Activated CD4-positive, alpha-beta memory T cell treated with anti-CD3 and anti-CD28 coated beads for 36 hours (primary cell): ENCODE measurements at places on chromosomes 3 and 15. TPM values are rescaled to one million over a fixed set of nuclear protein-coding genes. Genes with fewer than 3 reads are reported as not detected.

DNA sequence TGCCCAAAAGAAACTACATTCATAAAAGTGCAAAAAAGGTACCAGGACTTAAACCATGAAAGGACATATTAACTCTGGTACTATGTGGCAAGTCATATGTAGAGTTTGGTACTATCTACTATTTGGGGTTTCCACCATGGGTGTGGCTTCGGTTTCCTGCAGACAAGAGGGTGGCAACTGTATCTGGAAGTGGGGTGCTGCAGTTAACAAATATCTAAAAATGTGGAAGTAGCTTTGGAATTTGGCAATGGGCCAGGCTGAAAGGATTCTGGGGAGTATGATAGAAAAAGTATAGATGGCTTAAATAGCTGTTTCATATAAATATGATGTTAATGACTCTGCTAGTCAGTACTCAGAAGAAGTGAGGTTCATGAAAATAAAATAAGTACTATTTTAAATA lies 44.0 kb downstream of the PLSCR2 start:
- no peak overlapping the region for H3K4me3 ChIP-seq
- H3K4me1 ChIP-seq: no peaks in the 10 kb centered on the region
- DNase-seq: no peak
- peaks cover 1% of the 10 kb centered on the region for H3K27me3 ChIP-seq
- H3K36me3 ChIP-seq: no peaks in the 10 kb centered on the region

DNA sequence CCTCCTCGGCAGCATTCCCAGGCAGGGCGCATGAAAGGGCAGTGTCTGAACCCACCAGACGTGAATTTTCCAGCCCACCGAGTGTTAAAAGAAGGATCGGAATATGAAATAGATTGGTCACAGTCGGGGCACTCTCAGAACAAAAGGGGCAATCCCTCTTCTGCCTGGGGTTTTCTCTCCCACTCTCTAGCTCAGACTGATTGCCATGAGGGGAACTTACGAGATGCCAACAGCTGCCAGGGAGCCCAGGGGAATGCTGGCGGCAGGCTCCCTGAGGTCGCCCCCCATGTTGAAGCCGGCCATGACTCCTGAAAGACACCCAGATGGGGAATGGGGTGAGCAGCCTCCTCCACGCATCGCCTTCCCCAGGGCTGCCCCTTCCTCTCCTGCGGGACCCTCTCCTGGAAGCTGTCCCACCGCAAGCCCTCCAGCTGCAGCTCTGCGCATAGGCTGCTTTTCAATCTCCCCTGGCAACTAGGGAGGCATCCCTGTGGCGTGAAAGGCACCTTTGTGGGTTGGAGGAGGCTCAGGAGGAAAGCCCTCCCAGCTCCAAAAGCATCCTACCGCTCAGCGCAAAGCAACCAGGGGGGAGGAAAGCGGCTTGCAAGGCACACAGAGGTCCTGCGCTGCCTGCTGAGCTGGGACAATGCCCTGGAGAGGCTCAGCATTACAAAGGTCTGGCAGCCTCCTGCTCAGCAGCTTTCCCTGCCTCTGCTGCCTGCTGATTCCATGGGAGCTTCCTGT lies 64.8 kb upstream of the HEG1 start:
- no peak overlapping the region for H3K27ac ChIP-seq
- DNase-seq: no peak
- no peaks in the 10 kb centered on the region for H3K36me3 ChIP-seq
- peaks cover 28% of the 10 kb centered on the region for H3K4me1 ChIP-seq

DNA sequence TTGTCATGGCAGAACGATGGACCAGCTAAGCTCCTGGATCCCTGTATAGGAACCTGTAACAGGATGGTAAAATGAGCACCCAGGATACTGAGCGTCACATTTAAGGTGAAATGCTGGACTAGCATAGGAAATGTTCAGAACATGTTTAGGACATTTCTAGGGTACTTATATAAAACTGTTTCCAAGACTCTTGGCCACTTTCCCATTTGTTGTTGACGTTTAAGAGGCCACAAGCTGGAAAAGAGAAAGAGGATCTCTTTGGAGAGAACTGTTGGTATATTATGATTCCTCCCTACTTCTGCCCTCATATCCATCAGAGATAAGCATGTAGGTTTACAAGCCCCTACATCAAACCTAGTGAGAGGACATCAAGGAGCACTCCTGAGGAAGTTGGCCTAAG lies 57.5 kb downstream of the SCN11A start:
- H3K4me3 ChIP-seq: no peak overlapping the region
- DNase-seq: no peak
- no peaks in the 10 kb centered on the region for H3K4me1 ChIP-seq
- no peak overlapping the region for H3K27ac ChIP-seq
- H3K36me3 ChIP-seq: no peaks in the 10 kb centered on the region
- peaks cover 12% of the 10 kb centered on the region for H3K27me3 ChIP-seq

GRCh38 chr3:32403663-32404062 lies 12.0 kb downstream of the CMTM7 start:
- peaks cover 57% of the 10 kb centered on the region for H3K4me1 ChIP-seq
- no peaks in the 10 kb centered on the region for H3K27me3 ChIP-seq
- H3K4me3 ChIP-seq: no peak overlapping the region
- H3K27ac ChIP-seq: peak overlapping the region; percentile 19
- DNase-seq: no peak

DNA sequence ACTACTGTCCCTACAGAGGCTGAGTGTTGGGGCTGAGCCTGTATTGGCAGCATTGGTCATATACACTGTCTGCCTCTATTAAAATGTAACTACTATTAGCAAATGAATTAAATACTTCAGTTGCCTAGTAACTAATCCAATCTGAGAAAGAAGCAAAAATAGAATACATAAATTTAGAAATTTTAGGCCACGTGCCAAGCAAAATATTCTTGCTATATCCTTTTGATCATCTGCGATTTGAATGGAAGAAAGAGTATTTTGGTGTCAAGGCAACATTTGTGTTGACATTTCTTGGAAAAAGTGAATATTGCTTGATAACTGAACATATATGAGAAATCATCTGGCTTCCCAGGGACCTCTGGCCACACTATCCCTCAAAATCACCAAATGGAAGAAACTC lies 148.2 kb upstream of the TOPAZ1 start:
- H3K27me3 ChIP-seq: peaks cover 24% of the 10 kb centered on the region
- DNase-seq: no peak
- H3K27ac ChIP-seq: no peak overlapping the region
- no peaks in the 10 kb centered on the region for H3K4me1 ChIP-seq

DNA sequence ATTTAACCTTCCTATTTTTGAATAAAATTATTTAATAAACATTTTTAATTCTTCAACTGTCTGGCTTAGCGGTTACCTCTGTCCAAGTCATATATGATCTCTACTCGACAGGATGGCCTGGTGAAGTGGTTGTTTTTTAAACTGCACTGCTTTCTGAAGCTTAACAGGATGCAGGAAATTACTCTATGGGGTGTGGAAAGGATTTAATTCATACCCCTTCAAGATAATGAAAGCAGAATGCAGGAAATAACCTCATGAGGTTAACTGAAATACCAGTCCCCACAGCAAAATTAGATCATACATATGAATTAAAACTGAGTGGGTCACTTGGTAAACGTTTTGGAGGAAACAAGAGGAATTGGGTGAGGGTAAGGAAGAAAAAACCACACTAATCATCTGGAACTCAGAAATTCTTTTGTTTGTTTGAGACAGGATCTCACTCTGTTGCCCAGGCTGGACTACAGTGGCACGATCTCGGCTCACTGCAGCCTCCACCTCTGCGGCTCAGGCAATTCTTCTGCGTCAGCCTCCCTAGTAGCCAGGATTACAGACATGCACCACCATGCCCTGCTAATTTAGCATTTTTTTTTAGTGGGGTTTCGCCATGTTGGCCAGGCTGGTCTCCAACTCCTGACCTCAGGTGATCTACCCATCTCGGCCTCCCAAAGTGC lies 50.1 kb downstream of the LYSMD4 start:
- H3K4me3 ChIP-seq: no peak overlapping the region
- peaks cover 18% of the 10 kb centered on the region for H3K4me1 ChIP-seq
- H3K27me3 ChIP-seq: no peaks in the 10 kb centered on the region
- H3K36me3 ChIP-seq: peaks cover 41% of the 10 kb centered on the region
- peak overlapping the region; percentile 61 for H3K27ac ChIP-seq
- no peak for DNase-seq

DNA sequence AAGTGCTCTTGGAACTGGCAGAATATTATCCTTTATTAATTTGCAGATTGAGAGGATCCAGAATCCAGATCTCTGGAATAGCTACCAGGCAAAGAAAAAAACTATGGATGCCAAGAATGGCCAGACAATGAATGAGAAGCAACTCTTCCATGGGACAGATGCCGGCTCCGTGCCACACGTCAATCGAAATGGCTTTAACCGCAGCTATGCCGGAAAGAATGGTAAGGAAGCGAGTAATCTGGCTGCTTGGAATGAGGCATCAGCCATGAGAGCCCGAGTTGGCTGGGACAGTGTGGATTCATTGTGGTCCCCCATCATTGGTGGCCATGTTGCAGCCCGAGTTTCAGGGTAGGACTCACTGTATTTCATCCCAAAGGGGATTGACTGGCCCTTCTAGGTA lies 47.1 kb downstream of the PARP14 start:
- DNase-seq: no peak
- peaks cover 41% of the 10 kb centered on the region for H3K36me3 ChIP-seq
- H3K4me3 ChIP-seq: no peak overlapping the region
- no peaks in the 10 kb centered on the region for H3K4me1 ChIP-seq
- no peak overlapping the region for H3K27ac ChIP-seq

DNA sequence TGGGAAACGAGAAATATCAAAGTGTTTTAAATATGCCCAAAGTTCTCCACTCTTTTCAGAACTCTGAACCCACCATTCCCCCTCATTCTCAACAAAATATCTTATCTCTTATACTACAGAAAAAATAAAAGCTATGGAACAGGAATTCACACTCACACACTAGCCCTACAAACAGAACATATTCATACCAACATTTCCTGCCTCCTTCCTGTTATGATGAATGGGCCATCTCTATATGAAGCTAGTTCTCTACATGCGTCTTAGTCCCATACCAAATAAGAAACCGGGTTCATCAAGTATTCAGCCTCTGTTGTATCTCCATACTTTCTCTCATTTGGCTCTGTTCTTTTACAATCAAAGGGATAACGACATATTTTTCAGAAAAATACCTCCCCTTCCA lies 72.6 kb downstream of the PLSCR2 start:
- H3K4me1 ChIP-seq: peaks cover 3% of the 10 kb centered on the region
- no peak for DNase-seq
- no peak overlapping the region for H3K27ac ChIP-seq
- H3K4me3 ChIP-seq: no peak overlapping the region
- peaks cover 4% of the 10 kb centered on the region for H3K27me3 ChIP-seq
- no peaks in the 10 kb centered on the region for H3K36me3 ChIP-seq

DNA sequence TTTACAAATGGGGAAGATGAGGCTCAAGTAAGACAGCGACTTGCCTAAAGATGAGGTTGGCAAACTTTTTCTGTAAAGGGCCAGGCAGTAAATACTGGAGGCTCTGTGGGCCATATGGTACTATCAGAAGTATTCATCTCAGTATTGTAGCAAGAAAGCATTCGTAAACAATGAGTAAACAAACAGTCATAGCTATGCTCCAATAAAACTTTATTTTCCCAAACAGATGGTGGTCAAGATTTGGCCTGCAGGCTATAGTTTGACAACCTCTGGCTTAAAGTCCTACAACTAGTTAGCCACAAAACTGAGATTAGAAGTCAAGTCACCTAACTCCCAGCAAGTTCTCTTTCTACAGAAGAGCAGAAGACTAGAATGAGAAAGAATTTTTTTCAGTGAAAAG lies 177.0 kb upstream of the NECTIN3 start:
- H3K27ac ChIP-seq: no peak overlapping the region
- H3K4me1 ChIP-seq: no peaks in the 10 kb centered on the region
- H3K4me3 ChIP-seq: no peak overlapping the region
- no peak for DNase-seq
- H3K36me3 ChIP-seq: no peaks in the 10 kb centered on the region
- no peaks in the 10 kb centered on the region for H3K27me3 ChIP-seq

GRCh38 chr3:14126017-14126886 lies 1.4 kb downstream of the TMEM43 start:
- H3K4me1 ChIP-seq: peaks cover 51% of the 10 kb centered on the region
- DNase-seq: no peak
- H3K36me3 ChIP-seq: peaks cover 37% of the 10 kb centered on the region
- H3K27me3 ChIP-seq: no peaks in the 10 kb centered on the region
- H3K27ac ChIP-seq: peak overlapping the region; percentile 86

DNA sequence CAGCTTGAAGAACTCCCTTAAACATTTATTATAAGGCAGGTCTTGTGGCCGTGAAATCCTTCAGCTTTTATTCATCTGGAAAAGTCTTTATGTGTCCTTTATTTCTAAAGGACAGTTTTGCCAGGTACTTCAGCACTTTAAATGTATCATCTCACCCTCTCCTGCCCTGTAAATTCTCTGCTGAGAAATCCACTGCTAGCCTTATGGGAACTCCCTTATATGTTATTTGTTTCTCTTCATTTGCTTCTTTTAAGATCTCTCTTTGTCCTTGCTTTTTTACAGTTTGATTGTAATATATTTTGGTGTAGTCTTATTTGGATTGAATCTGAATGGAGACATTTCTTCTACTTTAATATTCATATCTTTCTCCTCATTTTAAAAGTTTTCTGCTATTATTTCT lies 86.7 kb upstream of the RBMS3 start:
- no peaks in the 10 kb centered on the region for H3K4me1 ChIP-seq
- no peak overlapping the region for H3K4me3 ChIP-seq
- H3K27me3 ChIP-seq: no peaks in the 10 kb centered on the region
- DNase-seq: no peak

GRCh38 chr3:64191822-64192221 lies 33.4 kb downstream of the PRICKLE2 start:
- no peak overlapping the region for H3K4me3 ChIP-seq
- H3K27ac ChIP-seq: no peak overlapping the region
- H3K36me3 ChIP-seq: no peaks in the 10 kb centered on the region
- H3K4me1 ChIP-seq: no peaks in the 10 kb centered on the region
- no peaks in the 10 kb centered on the region for H3K27me3 ChIP-seq

Gene LRRC28
- total RNA-seq: 22.6 TPM

Gene CHRM5
- total RNA-seq: not detected

Gene CCRL2
- 1.3 TPM for total RNA-seq

Gene IL17RB
- 0.92 TPM for total RNA-seq

Gene C2CD4A
- total RNA-seq: 2.6 TPM

Gene NMB
- total RNA-seq: 7.8 TPM

Gene MITF
- not detected for total RNA-seq

Gene AADACL2
- total RNA-seq: not detected

Gene GOLGA6B
- total RNA-seq: not detected

Gene EFCC1
- 0.24 TPM for total RNA-seq

Gene DPPA2
- total RNA-seq: not detected
